ENCODE measurements at places on chromosomes 11 and 22.

DNA sequence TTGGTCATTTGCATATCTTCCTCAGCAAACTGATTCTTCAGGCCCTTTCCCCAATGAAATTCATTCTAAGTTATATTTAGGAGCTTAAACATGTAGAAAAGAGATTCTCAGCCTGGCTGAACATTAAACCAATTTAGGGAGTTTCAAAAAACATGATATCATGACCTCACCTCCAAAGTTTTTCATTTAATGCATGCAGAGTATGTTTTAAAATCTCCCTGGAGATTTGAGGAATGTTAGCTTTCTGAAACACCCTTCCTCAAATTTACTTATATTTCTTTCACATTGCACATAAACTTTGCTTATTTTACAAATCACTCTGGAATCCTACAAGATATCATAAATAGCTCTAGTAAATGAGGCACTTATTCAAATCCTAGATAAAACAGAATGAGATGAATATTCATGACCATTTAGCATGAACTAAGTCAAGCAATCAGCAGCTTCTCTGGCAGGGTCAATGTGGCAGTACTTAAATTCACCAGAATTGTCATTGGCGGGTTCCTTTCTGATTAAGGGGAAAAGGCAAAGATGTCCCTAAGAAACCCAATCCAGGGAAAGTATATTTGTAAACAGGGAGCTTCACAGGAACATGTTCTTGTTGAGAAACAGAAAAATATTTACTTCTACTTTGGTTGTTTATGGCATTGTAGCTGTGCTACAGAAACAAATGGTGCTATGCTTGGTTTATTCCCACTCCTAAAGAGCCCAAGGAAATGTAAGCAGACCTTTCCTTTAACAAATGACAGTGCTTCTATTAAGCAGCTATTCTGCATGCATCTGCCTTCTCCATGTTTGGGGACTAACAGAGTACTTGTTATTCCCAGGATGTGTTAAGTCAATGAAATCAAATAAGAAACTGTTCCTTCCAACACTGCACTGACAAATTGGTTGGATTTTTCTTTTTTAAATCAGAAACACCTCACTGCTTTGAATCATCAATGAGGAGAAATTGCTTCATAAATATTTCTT, 162.3 kb downstream of the C11orf87 start:
- no peak for DNase-seq

DNA sequence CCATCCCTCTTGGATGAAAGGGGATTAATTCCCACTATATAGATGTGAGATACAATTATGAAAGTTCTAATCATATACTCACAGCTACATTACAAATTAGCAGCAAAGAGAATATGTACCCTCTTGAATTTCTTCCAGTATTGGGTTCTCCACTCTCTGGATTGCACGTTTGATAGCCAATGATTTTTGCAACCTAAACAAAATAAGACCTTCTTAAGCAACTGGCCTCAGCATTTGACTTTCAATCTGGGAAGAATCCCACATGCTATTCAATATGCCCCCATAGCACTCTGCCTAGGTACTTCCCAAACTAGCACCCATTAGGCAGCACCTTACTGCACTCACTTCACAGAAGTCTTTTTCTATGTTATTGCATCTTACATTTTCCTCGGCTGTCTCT, 55.8 kb downstream of the ETS1 start:
- no peak for DNase-seq

DNA sequence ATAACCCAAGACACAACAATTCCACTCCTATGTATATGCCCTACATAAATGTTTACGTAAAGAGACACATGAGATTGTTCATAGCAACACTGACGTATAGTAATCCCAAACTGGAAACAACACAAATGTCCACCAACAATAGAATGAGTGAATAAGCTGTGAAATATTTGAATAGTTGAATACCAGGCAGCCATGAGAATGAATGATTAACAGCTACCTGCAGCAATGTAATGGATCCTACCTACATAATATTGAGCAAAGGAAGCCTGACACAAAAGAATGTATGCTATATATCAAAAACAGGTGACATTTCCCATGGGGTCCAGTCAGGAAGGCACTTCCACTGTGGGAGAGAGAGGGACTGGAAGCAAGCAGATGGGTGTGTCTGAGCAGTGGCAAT, 92.8 kb upstream of the LINC01488 start:
- DNase-seq, result no peak

- no peak for DNase-seq
Measured at GRCh38 chr22:48310740-48311139, 1516.9 kb downstream of the BRD1 start.

- DNase-seq, result no peak
Measured at GRCh38 chr11:33387996-33388395, 130.8 kb downstream of the HIPK3 start.

DNA sequence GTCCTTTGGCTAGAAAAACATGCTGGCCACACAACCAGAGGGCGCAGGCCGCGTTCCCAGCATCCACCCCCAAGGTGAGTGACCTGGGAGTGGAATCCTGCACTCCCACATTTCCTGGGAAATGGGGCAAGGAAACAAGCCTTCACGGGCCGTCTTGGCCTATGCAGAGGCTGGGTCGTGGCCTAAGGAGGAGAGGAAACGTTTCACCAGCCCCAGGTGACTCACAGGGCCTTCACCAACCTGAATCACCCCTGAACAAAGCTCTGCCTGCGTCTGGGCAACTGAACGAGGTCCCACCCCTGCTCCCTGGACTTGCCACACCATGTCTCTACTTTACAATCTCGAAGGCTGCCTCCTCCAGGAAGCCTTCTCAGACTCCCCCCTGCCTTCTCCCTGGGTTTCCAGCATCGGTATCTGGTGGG, 13.2 kb downstream of the MYH9 start:
- no peak for DNase-seq

GRCh38 chr11:88169471-88169870, 5.8 kb downstream of the RAB38 start:
- no peak for DNase-seq

GRCh38 chr11:57339328-57339727, 1.2 kb downstream of the P2RX3 start:
- DNase-seq, result no peak

DNA sequence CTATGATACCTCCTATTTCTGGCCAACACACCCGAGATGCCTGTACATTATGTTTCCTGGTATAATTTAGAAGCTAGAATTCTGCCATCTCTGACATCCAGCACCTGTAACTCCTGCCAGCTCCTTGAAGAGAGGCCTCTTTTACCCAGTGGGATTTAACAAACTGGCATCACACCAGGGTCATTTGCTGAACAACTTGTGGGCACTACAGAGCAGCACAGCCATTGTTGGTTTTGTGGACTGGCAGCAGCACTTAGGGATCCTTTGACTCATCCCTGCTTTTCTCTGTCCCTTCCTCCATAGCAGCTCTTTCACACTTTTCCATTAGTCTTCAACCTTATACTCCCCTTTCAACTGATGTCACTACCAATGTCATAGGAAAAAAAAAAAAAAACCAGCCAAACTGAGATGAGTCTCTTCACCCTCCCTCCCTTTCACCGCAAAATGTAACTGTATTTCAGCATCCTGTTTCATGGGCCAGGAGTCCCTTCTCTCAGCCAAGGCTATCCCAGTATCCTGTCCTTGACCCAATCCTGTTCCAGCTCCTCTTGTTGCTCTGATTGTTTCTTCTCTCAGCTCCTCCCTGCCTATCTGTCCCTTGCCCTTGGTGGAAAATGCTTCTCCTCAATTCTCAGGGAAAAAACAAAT, 68.7 kb downstream of the PPFIBP2 start:
- DNase-seq, result no peak
